ENCODE measurements at places on chromosomes 1 and 21. TPM values are rescaled to one million over a fixed set of nuclear protein-coding genes. Genes with fewer than 3 reads are reported as not detected.
A peak's percentile ranks its signal among the peaks of the same experiment; 100 is the strongest.

DNA sequence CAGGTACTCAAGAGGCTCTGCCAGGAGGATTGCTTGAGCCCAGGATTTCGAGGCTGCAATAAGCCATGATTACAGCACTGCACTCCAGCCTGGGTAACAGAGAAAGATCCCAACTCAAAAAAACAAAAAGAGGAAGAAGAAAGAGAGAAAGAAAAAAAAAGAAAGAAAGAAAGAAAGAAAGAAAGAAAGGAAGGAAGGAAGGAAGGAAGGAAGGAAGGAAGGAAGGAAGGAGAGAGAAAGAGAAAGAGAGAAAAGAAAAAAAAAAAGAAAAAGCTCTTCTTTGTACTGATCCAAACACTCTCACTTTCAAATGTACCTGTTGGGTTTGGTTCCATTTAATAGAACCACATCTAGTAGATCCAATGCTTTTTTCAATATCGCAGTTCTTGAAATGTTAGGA lies 11.8 kb downstream of the BATF3 start:
- no peak overlapping the region for H3K4me3 ChIP-seq
- H3K36me3 ChIP-seq: no peaks in the 10 kb centered on the region
- H3K27ac ChIP-seq: no peak overlapping the region
- H3K27me3 ChIP-seq: no peaks in the 10 kb centered on the region
- DNase-seq: no peak

DNA sequence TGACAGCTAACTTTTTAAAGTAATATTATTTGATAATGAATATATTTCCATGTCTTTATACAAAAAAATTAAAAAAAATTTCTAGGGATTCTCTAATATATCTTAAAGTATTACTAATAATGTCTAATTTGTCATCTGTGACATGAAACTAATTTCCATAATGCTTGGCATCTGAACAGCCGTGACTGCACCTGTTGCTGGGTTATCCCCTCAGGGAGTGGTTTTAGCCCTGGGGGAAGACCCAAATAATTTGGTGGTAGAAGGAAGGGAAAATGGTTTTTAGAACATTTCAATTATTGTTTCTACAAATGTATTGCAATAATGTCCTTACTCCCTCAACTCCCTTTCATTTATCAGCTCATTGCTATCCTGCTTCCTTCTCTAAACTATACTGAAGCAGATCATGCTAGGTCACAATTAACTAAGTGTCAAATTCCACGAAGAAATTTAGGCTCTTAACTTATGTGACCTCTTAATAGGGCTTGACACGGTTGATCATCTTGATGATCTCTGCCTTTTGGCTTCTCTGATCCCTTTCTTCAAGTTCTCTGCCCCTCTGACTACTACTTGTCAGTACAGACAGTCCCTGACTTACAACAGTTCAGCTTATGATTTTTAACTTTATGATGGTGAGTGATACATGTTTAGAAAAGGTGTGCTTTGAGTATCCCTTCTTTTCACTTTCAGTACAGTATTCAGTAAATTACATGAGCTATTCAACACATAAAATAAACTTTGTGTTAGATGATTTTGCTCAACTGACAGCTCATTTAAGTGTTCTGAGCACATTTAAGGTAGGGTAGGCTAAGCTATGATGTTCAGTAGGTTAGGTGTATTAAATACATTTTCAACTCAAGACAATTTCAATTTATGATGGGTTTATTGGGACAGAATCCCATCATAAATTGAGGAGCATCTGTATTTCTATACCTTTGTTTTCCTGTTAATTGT lies 26.4 kb upstream of the DPH5 start:
- no peak overlapping the region for H3K27ac ChIP-seq
- H3K4me1 ChIP-seq: no peaks in the 10 kb centered on the region
- H3K27me3 ChIP-seq: no peaks in the 10 kb centered on the region
- no peaks in the 10 kb centered on the region for H3K36me3 ChIP-seq
- no peak for DNase-seq
- no peak overlapping the region for H3K4me3 ChIP-seq

GRCh38 chr1:228226956-228227791 lies 19.3 kb downstream of the OBSCN start:
- no peaks in the 10 kb centered on the region for H3K27me3 ChIP-seq
- DNase-seq: peak; percentile 85
- H3K4me1 ChIP-seq: peaks cover 2% of the 10 kb centered on the region
- no peak overlapping the region for H3K4me3 ChIP-seq
- peaks cover 38% of the 10 kb centered on the region for H3K36me3 ChIP-seq

GRCh38 chr1:186179231-186179630 lies 195.8 kb downstream of the TPR start:
- no peaks in the 10 kb centered on the region for H3K4me1 ChIP-seq
- no peak overlapping the region for H3K4me3 ChIP-seq
- H3K36me3 ChIP-seq: no peaks in the 10 kb centered on the region

DCST2 gene
- polyA plus RNA-seq: 27.1 TPM

STRIP1 gene
- polyA plus RNA-seq: 18.3 TPM

Measured in small intestine (tissue), 16 donors.